NCI-H2171 (cell line): ENCODE measurements at places on chromosomes 7 and 10.
A peak's percentile ranks its signal among the peaks of the same experiment; 100 is the strongest.

GRCh38 chr10:70404036-70404786 is at the start of gene EIF4EBP2:
EIF4EBP2 (plus strand) TSS chr10:70404145; CDS start chr10:70404402, 257 bp downstream.
- peak; percentile 77 for DNase-seq

DNA sequence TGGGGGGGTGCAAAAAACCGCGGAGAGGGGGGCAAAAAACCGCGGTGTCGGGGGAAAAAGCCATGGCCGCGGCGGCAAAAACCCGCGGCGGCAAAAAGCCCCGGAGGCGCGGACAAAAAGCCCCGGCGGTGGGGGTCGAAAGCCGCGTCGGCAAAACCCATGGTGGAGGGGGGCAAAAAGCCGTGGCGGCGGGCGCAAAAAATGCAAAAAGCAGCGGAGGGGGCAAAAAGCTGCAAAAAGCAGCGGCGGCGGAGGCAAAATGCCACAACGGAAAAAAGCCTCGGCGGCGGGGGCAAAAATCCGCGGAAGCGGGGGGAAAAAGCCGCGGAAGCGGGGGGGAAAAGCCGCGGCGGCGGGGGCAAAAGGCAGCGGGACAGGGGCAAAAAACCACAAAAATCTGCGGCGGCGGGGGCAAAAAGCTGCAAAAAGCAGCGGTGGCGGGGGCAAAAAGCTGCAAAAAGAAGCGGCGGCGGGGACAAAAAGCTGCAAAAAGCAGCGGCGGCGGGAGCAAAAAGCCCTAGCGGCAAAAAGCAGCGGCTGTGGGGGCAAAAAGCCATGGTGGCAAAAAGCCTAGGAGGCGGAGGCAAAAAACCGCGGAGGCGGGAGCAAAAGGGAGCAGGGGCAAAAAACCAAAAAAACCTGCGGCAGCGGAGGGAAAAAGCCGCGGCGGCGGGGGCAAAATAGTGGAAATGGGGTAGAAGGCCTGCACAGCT is 418.9 kb downstream of the ZNF716 start:
- DNase-seq, result no peak

- DNase-seq, result no peak
These were observed 9.2 kb upstream of the TEX36 start for GRCh38 chr10:125692196-125692595.

DNA sequence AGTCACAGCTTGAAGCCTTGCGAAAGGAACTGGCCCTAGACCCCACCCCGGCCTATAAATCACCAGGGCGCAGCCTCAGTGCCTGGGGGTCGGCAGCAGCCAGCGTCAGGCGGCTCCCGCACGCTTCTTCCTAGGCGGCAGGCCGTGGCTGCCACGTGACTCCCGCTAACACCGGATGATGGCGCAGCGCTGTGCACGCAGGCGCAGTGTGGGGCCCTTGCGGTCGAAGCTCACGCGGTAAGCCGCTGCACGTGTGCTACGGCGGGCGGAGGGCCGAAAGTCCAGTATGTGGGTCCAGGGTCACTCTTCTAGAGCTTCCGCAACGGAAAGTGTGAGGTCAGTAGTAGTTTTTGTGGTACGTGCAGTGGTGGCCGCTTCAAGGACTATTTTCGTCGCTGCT is at the start of gene STK31:
STK31 (plus strand) TSS at position 220 of the 400 bp plus-strand sequence; CDS start at position 287, 67 bp downstream.
- DNase-seq, result no peak

DNA sequence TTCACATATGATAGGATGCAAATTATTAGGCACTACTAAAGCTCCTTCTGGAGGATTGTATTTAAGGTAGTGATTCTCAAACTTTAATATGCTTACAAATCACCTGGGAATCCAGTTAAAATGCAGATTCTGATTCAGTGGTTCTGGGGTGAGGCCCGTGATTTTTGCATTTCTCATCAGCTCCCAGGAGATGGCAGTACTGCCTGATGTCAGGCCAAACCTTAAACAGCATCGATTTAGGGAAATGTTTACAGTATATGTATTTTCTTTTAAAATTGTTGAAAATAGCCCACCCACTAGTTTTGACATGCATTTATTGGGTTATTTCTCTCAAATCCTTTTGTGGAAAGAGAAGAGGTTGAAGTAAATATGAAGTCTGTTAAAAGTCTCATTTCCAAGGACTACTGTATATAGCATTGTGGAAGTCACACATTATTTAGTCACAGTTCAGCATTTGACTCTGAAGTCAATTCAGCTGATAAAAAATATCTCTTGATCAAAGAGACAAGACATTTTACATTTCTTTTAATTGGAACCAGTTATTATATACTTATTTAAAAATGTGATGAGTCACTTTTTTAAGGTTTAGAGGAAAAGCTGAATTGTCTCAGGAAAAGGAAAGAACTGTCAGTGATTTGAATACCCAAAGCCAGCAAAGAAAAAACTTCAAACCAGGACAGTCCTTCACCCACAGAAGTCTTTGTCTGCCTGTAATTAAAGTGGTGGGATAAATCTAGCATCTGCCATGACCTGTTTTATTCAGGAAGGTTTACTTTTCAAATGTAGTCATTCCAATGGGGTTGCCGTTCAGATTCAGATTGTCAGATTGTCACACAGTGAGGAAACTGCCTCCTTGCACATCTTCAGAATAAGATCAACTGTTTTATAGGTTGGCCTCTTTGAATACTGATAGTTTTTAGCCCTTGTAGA is 21.1 kb upstream of the HBP1 start:
- DNase-seq, result no peak

DNA sequence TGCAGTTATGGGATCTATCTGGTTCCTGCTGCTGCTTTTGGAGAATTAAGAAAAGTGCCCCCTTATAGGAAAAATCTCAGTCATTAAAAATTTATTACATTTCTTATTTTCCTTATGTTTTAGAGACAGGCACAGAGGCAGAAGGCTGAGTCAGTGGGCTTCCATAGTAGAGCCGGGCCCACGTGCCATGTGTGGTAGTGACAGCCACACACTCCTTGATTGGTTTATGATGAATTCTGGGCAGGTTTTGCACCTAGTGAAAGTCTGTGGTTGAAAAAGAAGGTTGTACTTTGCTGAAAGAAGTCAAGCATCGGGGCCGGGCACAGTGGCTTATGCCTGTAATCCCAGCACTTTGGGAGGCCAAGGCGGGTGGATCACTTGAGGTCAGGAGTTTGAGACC is 109.9 kb downstream of the FANK1 start:
- no peak for DNase-seq

GRCh38 chr7:55326945-55327626 is 38.1 kb upstream of the LANCL2 start:
- no peak for DNase-seq

DNA sequence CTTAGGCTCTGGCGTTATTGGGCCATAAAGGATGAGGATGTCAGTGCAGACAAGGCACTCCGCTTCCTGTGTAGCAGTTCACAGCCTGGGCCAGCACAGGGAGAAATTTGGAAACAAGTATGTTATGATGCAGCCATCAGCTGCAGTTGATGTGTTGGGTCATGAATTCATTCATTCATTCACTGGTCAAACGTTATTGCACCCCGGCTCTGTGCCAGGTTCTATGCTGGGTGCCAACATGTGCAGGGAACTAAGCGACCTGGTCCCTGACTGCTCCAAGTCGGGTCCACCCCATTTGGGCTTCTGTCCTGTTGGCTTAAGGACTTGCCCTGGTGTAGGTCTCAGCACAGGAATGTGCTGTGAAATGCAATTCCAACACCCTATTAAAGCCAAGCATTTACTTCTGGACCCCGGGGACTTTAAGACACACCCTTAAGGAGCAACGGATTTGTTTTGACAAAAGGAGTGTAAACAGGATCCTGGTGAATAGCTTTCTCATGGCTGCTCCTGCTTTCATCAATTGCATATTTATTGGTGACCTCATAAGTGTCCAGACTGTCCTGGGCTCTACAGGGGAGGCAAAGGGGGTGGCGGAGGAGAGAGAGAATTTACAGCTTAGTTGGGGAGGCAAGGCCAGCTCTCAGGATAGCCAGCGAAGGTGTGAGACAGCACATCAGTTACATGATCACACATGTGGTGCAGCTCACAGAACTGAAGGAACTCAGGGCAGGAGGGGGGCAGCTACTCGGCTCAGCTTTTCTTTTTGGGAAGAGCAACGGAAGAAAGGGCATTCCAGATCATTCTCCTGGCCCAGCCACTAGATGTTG is 158.6 kb downstream of the GRK5 start:
- DNase-seq, result no peak

DNA sequence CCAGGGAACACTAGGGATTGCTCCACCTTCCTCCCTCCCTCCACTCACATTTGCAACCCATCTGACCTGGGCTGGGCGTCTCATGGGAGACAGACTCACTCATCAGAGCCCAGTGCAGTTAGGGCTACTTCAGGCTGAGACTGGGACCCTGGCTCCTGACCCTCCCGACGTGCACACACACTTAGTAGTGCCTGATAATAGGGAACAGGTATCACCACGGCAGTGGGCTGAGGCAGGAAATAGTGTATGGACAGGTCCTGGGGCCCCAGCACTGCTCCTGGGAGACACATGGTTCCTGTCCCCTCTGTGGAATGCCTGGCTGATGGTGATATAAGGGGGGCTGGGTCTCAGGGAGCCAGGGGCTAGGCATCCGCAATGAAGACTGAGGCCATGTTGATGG is 14.3 kb downstream of the AQP1 start:
- no peak for DNase-seq

DNA sequence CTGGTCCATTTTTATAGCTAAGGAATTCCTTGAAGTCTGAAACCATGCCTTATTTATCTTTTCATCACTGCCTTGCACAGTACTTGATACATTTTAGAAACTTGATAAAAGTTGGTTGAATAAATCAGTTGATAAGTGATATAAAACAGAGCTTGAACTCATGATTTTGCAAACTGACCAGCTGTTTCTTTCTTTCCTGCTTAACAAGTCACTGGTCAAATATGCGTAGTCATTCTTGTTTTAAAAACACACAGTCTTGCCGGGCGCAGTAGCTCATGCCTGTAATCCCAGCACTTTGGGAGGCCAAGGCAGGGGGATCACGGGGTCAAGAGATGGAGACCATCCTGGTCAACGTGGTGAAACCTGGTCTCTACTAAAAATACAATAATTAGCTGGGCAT is 6.3 kb downstream of the TPST1 start:
- DNase-seq, result no peak

DNA sequence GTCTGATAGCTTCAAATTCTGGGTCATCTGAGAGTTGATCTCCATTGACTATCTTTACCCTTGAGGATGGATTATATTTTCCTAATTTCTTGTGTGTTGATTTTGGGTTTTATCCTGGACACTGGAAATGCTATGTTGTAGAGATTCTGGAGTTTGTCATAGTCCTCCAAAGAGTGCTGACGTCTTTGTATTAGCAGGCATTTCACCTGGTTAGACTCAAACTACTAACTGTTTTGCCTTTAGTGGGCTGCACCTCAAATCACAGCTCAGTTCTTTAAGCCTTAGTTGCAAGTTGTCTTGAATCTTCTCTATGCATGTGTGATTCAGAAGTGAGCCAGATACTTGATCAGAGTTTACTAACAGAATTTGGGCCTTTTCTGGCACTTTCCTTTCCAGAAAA is 264.3 kb downstream of the RPS24 start:
- no peak for DNase-seq

DNA sequence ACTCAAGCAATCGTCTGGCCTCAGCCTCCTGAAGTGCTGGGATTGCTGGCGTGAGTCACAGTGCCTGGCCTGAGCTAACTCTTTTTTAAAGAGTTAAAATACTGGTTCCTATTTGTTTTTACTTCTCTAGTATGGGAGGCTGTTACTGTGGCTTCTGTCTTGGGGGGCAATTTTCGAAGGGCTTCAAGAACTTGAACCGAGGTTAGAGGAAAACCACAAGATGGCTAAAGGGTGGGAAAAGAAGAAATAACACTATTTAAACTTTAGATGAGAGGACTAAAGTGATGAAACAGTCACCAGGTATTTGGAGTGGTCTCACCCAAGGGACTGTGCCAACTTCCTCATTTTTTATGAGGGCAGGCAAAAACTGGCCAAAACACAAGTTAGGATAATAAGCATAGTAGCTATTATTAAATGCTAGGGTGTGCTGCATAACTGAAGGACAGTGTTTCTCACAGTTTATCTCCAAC is 17.8 kb downstream of the MET start:
- no peak for DNase-seq

- DNase-seq, result no peak
These were observed 279.7 kb downstream of the ADRA2A start for GRCh38 chr10:111356571-111356970.

- DNase-seq, result no peak
These were observed 7.0 kb downstream of the LARP4B start for GRCh38 chr10:924524-924859.

DNA sequence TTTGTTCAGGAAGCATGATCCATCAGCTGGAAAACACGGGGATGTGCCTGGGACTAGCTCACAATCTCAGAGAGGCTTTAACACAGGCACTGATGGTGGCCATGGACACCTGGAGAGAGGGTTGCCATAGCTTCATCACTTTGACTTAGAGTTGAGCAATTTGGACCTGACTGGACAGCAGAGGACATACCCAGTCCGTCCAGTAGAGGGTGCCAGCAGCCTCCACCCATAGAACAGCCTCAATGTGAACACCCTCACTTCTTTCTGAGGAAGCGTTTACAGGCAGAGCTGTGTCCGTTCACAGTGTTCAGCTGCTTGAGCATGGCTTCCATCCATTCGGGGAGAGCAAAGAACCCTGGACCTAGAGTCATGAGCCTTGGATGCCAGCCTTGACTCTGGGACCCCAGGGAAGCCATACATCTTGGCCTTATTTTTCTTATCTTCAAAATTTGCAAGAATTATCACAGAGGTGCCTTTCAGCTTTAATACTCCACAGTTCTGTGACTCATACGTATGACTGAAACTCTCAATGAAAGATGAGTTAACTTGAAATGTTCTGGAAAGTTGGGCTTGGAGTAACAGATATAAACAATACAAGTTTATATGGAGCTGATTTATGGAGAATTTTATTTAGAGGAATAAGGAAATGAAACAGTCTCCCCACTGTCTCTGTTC is 302.9 kb upstream of the PODXL start:
- DNase-seq, result no peak

- DNase-seq, result no peak
These were observed 24.2 kb downstream of the CCM2 start for GRCh38 chr7:45024126-45024744.

- DNase-seq, result no peak
These were observed 4.0 kb downstream of the ITGA8 start for GRCh38 chr10:15715619-15716227.

DNA sequence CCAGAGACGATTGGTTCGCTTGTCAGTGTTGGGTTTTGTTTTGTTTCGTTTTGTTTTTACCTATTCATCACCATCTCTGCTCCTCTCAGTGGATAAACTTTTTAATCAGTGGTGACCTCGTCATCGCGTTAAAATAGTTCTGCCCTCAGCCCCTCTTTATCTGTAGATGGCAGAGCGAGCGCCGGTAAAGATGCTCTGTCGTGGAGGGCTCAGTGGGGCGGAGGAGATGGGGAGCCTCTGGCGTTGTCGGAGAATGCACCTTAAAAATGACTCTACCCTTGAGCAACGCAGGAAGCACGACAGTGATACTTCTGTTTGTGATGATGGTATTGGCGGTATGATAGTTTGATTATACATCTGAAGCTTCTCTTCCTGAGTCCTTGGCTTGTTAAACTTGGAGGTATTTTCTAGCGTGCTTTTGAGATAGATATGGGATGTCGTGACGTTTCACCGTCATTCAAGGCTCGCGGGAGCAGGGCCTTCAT is 554 bp downstream of the CSGALNACT2 start:
- no peak for DNase-seq

- DNase-seq, result no peak
These were observed 138.7 kb upstream of the ADO start for GRCh38 chr10:62665771-62666170.
